ENCODE measurements at places on chromosomes 7 and 10. TPM values are rescaled to one million over a fixed set of nuclear protein-coding genes. Genes with fewer than 3 reads are reported as not detected.

DNA sequence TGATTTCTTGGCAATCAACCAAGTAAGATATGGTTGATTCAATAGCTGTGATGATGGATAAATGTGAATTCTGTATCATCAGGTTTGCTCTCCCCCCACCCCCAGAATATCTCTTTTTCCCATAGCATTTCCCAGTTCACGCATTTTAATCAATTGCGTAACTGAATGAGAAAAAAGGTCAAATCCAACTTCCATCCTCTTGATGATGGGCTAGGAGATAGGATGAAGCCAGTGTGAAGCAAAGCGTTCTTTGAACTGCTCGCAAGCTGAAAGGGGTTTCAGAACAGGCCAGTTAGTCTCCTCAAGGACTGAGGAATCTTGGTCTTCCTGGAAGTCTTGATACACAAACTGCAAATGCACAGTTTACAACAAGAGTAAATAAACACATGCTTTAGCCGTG is 94.5 kb upstream of the ARMC3 start:
- DNase-seq: no peak

GRCh38 chr7:101362334-101363195 is at the start of gene COL26A1:
COL26A1 (plus strand) TSS chr7:101362875; CDS start chr7:101363033, 158 bp downstream.
- DNase-seq: no peak

DNA sequence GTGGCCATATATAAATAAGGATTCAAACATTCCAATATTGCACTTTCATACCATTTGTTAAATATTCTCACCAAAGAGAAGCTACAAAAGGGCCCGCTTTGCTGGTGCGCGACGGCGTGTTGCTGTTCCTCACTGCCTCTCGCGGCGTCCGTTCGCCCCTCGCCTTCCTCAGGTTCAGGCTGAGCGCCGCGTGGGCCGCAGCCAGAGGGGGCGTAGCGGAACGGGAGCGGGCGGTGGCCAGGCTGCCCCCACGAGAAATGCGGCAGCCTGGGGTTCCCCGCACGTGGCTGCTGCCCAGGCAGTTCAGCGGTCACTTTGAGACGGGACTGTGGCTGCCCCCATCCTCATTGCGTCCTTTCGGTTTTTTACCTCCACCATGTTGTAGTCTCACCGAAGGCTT is 67.3 kb upstream of the VWDE start:
- DNase-seq: no peak

DNA sequence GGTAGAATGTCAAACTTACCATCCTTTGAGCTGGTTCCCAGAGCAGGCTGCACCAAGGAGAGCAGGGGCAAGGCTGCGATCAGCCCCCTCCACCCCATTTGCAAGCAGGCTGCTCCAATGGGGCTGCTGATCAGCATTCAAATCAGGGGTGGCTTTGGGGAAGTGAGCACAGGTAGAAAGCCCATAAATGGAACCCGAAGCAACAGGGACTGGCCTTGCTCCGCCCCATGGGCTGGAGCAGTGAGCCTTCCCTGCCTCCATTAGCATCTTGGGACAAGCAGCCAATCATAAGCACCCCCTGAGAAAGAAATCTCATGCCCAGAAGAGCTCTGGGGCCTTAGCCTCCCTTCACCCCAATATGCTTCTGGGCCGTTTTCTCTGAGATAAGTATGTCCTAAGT is 4.0 kb upstream of the PKD1L1 start:
- no peak for DNase-seq

The MINDY4 gene
- 10.3 TPM for total RNA-seq

DNA sequence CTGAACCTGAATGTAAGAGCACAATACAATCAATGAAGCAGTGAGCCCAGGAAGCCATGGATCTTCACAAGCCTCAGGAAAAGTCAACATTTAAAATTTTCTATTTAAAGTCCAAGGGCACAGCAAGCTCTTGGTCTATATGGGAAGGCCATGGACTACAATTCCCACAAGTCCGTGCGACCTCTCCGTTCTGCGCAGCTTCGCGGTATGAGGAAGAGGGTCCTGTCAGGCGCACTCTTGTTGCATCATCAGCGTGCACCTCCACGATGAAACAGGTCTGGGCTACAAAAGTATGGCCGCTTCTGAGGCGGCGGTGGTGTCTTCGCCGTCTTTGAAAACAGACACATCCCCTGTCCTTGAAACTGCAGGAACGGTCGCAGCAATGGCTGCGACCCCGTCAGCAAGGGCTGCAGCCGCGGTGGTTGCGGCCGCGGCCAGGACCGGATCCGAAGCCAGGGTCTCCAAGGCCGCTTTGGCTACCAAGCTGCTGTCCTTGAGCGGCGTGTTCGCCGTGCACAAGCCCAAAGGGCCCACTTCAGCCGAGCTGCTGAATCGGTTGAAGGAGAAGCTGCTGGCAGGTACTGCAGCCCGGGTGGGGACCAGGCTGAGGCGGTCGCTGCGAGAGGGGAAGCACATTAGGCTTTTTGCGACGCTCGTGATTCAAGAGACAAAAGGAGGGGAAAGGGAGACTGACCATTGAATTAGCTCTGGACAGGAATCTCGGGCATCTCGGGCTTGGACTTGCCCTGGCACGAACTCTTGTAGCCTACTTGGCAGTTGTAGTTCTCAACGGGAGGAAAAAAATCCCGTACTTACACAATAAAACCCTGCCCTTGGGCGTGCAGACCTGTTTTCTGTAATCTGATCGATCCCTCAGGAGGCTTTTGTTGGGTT is at the start of gene TRUB1:
TSS of gene TRUB1 (plus strand) at position 234 of the 894 bp plus-strand sequence. CDS start at position 293, 59 bp downstream.
- DNase-seq: peak; percentile 95

The ALDH18A1 gene
- total RNA-seq: 21.4 TPM

The CYP26A1 gene
- total RNA-seq: not detected

- DNase-seq: no peak
Observed at GRCh38 chr10:119139464-119140067, 25.9 kb downstream of the SFXN4 start.

GRCh38 chr7:140242057-140243031 is 65.6 kb upstream of the KDM7A start:
- DNase-seq: no peak

DNA sequence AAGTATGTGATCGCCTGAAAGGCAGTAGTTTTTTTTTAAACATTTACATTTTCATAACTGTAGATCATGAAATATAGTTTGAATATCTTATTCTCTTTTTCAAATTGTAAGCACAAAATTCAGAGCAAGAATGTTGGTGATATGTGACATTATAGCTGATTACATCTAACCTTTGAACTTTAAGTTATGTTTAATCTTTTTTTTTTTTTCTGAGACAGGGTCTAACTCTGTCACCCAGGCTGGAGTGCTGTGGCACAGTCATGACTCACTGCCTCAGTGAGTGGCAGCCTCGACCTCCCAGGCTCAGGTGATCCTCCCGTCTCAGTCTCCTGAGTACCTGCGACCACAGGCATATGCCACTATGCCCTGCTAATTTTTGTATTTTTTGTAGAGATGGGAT is 278.7 kb upstream of the NEBL start:
- no peak for DNase-seq

The PON3 gene
- total RNA-seq: 3.9 TPM

GRCh38 chr7:37281368-37282092 is 167.1 kb downstream of the ELMO1 start:
- DNase-seq: no peak

DNA sequence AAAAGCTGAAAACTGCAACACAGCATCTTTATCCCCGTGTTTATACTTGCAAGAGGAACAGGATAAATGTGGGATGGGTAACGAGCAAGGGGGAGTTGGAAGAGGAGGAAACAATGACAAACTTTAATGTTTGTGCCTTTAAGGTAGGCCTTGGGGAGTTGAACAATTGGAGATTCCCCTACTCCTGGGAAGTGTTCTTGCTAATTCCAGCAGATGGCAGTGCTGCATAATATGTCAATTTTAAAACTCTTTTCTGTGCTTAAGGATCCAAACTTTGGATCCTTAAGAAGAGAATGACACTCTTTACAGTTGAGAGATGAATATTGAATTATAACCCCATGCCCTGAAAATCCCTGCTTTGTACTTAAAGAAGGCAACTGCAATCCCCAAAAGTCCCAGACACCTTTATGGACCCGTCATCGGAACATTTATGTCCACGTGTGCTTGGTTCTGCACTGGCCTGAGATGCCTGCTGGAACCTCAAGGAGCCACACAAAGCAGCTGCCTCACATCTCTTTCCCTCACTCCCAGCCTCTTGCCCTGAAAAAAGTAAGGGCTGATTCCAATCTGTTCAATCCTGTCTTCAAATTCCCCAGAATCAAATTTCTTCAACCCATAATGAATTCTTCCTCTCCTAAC is 12.0 kb downstream of the IFIT5 start:
- DNase-seq: no peak

DNA sequence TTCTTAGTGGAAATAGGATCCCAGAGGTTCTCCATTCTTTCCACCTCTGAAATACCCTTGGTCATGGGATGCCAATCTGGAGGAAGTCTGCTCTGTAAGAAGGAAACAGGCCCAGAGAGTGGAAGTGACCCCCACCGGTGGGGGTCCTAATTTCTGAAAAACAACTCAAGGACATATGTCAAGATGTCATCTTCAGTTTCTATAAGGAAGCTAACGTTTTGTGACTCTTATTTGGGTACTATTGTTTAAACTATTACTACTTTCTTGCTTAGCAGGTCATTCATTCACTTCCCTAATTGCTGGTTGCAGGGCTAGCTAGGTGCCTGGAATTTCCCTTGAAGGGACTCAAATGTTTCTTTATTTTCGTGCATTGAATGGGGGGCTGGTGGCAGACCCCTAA is 1.9 kb upstream of the ZNF775 start:
- no peak for DNase-seq

GRCh38 chr7:92737706-92738105 is 98.7 kb downstream of the CDK6 start:
- no peak for DNase-seq

- DNase-seq: no peak
Observed at GRCh38 chr10:5509236-5509635, 9.9 kb upstream of the CALML5 start.

GRCh38 chr10:30819341-30820181 is 190.0 kb upstream of the LYZL2 start:
- DNase-seq: no peak

DNA sequence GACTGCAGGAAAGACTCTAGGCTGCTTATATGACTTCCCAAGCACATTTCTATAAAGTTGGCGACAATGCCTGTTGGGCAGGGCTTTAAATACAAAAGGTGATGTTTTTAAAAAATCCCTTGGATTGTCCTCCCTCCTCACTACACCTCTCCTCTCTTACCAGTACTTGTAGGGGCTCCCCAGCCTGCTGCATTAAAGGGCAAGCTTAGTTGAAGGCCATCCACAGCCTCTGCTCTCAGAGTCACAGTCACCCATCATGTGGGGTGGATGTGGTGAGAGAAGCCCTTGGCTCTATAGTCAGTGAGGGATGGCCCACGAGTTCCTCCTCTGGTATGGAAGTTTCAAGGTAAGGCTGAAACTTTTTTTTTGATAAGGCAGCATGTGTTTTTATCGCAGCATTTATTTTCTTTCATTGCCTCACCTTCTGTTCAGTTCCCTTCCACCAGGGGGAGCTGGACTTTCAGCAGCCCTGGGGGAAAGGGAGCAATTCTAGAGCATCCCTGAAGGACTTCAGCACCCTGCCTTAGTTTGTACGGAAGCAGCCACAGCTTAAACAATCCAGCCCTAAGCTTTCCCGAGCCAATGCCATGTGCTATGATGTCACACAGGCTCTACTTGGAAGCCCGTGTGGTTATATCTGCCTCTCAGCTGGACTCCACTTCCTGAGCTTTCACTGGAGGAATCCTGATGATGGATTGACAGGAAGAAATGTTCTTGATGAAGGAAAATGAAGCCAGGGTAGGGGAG is 131.9 kb downstream of the CALCR start:
- no peak for DNase-seq

The RRP12 gene
- total RNA-seq: 32.7 TPM

DNA sequence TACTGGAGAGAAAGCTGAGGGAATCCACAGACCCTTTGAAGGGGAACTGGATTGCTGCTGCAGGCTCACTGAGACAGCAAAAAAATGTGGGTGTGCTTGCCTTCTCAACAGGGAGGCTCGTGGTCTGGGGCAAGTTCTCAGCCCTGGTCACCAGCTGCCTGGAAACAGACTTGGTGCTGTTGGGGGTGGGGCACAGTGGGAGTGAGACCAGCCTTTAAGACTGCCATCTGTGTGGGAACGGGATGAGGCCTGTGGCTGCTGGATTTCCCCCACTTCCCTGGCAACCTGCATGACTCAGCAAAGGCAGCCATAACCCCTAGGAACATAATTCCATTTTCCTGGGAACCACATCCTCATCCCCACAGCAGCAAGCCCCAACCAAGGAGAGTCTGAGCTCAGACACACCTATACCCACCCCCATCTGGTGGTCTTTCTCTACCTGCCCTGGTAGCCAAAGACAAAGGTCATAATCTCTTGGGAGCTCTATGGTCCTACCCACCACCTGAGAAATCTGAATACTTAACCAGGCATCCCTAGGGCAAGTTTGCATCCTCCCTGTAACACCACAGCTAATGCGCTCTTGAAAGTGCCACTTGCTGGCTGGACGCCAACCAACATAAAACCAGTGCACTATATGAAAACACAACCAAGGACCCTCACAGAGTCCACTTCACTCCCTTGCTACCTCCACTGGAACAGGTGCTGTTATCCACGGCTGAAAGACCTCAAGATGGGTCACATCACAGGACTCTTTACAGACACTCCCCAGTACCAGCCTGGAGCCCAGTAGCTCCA is 45.0 kb upstream of the TFEC start:
- DNase-seq: no peak

DNA sequence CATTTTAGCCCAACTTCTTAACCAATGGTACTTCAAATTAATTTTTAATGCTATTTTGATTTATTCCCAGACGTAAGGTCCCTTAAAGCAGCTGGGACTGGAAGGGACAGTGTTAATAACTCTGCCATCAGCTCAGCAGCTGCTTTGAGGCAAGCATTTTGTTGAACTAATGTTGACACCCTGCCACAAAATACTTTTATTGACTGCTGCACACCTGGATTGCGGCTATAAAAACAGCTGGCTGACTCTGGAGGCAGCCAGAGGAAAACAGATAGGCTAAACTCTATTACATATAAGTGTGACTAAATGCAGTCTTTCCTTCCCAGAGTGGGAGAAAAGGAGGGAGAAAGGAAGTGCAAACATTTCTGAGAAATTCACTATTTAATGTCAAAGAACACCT is 77.6 kb downstream of the ETV1 start:
- DNase-seq: no peak

GRCh38 chr7:888081-889024 is 12.0 kb downstream of the GET4 start:
- DNase-seq: no peak

DNA sequence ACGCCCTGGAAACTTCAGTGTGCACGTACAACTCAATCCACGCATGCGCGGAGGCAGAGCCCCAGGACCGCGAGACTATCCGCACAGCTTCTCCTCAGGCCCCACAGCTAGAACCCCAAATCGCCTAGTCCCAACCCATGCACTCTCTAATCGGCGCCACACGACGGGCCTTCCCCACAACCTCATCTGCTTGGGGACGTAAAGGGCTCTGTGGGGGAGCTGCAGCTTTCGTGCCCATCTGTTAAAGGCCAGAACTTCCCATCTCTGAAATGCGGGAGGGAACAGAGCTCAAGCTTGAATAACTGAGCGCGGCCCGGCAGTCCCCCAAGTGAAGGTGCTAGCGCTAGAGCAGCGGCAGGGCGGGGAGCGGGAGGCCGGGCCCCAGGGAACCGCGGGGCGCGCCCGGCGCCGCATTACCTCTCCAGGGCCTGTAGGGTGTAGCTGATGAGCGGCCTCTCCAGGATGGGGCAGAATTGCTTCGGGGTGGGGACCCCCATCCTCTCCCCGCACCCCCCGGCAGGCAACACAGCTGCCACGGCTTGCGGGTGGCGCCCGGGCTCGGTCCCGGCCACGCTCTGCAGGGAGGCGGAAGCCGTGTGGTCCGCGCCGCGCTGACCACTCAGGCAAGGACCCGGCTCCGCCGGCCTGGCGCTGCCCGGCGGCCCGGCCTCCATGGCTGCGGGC is 547 bp downstream of the CRPPA start:
- DNase-seq: no peak

The OGDH gene
- 80.0 TPM for total RNA-seq

GRCh38 chr7:40316176-40316575 is 181.4 kb downstream of the SUGCT start:
- DNase-seq: no peak

Measured in vagina (tissue), 2 donors.